ENCODE measurements at places on chromosomes 3 and 15.
A peak's percentile ranks its signal among the peaks of the same experiment; 100 is the strongest.

GRCh38 chr15:27358751-27359434 lies 387.9 kb downstream of the GABRG3 start:
- DNase-seq, result peak; percentile 15

DNA sequence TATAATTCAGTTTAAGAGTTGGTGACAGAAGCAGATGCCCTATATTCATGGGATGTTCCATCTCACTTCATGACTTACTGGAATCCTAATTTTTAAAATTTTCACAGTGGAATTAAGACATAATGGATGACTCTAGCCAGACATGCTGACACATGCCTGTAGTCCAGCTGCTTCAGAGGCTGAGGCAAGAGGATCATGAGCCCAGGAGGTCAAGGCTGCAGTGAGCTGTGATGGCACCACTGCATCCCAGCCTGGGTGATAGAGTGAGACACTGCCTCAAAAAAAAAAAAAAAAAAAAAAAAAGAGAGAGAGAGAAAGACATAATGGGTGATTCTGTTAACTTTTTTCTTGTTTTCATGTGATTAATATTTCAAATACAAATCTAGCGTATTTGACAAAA lies 123.6 kb downstream of the KLHL25 start:
- no peak for DNase-seq

DNA sequence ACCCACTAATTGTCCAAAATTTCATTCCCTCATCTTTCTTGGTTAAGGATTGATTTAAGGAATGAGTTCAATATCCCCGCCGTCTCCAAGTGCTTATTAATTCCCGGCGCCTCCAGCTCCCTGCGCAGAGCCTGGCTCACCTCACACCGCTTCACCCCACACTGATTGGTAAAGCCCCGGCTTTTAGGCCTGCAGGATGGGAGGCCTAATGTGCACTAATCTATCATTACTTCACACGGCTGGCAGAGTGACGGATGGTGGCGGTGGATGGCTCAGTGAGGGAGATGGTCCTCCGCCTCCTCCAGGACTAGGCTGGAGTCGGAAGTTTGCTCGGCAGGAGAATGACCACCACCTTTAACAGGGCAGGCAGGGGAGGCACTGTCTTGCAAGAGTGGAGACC lies 81.7 kb downstream of the MEGF11 start:
- DNase-seq, result no peak

DNA sequence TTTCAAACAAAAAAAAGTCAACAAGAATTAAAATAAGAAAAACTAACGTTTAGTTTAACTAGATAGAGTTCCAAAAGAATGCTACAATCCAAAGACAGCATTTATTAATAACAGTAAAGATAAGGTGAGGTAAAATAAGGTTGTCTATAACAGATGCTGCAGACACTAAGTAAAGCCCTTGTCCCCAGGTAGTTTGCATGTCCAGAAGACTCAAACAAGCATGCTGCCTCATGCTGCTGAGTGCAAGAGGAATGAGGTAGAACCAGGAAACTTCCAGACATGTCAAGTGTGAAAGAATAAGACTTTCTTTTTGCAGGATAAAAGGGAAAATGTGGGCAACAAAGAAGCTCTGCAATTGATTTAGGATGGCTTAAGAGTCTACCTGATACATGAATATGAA lies 439.2 kb downstream of the PLOD2 start:
- DNase-seq, result no peak

DNA sequence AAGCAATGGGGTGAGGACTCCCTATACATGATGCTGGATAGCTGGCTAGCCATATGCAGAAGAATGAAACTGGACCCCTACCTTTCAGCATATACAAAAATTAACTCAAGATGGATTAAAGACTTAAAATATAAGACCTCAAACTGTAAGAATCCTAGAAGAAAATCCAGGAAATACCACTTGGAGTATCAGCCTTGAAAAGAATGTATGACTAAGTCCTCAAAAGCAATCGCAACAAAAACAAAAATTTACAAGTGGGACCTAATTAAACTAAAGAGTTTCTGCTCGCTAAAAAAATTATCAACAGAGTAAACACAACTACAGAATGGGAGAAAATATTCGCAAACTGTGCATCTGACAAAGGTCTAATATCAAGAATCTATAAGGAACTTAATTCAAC lies 94.3 kb downstream of the XRN1 start:
- no peak for DNase-seq

DNA sequence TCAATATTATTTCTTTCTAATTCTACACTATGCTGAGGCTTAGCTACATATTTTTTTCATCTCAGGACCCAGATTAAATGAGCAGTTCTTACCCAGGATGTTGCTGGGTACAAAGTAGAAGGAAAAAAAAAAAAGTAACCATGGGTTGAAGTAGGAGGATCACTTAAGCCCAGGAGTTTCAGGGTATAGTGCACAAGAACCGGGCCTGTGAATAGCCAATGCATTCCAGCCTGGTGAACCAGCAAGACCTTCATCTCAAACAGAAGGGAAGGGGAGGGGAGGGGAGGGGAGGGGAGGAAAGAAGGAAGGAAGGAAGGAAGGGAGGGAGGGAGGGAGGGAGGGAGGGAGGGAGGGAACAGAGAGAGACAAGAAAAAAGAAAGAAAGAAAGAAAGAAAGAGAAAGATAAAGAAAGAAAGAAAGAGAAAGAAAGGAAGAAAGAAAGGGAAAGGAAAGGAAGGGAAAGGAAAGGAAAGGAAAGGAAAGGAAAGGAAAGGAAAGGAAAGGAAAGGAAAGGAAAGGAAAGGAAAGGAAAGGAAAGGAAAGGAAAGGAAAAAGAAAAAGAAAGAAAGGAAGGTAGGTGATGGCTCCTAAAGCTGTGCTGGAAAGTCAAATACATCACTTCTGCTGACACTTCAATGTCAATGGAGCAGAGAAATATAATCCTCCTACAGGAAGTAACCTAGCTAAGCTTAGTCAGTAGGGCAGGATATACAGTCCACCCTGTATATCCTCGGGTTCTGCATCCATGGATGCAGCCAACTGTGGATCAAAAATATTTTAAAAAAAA lies 206.8 kb upstream of the TGFBR2 start:
- DNase-seq, result no peak

GRCh38 chr15:66803182-66803729 lies 101.2 kb downstream of the SMAD6 start:
- peak; percentile 25 for DNase-seq

DNA sequence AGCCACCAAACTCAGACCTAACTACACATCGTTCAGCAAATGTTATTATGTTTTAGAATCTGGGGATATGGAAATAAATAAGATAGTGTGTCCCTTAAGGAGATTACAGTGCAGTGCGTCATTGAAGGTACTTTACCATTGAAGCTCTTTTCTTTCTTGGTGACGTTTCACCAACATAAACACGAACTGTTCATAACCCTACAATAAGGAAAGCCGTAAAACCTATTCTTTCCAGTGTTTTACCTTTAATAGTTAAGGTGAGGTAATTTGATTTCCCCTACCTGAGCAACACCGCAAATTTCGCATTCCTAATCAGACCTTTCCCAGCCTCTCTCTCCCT lies 826 bp downstream of the CCDC66 start:
- no peak for DNase-seq

DNA sequence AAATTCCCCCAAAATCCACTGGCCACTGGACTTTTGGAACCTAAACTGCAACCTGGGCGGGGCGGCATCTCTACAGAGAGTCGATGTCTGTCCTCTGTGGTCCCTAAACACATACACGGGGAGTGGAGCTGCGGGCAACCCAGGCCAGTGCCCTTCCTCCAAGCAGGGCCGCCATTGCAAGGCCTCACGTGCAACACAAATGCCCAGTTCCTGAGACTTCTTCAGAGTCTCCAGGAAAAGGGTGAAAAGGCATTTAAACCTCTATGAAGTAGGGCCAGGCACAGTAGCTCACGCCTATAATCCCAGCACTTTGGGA lies 4.9 kb downstream of the MUC4 start:
- no peak for DNase-seq

DNA sequence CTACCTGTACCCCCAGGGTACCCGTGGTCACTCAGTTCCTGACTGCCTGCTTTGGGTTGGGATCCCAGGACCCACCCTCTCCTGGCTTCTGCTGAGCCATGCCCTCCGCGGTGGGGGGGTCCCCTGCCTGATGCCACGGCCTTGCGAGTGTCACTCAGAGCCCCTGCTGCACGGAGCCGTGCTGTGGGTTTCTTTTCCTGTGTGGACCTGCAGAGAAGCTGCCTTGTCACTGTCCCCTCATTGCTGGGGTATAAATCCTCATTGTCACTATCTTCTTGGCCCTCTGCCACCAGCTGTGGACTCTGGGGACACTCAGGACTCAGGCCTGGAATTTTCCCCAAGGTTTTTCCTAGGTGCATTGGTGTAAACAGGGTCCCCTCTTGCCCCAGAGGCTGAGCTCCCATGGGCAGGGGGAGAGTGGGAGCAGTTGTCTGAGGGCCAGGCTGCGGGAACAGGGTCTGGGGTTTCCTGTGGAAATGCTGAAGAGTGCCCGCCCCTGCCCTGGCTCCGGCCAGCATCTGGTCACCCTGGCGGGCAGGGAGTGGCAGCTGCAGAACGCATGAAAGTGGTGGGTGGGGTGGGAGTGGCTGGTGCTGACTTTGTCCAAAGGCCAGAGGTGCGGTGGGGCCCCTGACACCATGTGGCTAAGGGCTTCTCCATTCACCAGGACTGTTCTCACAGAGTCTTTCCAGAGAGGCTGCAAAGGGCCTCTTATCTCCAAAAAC lies 191.7 kb downstream of the GOLGA6L6 start:
- DNase-seq, result no peak

DNA sequence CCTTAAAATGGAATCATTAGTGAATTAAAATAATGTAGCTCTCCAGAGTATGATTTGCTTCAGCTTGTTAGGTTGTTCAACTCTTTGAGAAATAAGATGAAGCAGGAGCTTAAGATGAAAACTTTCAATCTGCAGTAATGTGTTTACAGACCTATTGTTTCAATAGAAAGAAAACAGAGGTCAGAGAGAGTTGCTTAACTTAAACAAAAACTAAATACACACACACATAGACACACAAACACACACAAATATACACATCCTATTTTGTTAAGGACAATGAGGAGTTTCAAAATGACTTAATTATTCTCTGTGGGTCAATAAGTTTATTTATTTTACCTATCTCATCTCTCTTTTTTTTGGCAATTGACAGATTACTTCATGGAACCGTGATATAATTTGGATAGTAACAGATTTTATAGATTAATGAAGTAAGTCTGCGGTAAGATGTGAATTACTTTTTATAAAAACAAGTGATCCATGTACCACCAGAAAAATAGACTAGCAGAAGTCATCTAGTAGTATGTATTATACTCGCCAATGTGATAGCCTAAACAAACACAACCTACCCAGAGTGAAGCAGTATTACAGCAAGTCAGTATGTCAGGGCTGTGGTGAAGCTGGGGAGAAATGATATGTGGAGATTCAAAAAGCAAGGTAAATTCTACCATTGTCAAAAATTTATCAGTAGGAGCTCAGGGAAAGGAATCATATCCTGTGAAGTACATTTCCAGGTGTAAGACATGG lies 76.7 kb upstream of the DCBLD2 start:
- no peak for DNase-seq

GRCh38 chr3:126339466-126339865 lies 17.7 kb downstream of the KLF15 start:
- DNase-seq, result no peak

GRCh38 chr3:12294885-12295580 lies 6.2 kb downstream of the PPARG start:
- DNase-seq, result no peak

DNA sequence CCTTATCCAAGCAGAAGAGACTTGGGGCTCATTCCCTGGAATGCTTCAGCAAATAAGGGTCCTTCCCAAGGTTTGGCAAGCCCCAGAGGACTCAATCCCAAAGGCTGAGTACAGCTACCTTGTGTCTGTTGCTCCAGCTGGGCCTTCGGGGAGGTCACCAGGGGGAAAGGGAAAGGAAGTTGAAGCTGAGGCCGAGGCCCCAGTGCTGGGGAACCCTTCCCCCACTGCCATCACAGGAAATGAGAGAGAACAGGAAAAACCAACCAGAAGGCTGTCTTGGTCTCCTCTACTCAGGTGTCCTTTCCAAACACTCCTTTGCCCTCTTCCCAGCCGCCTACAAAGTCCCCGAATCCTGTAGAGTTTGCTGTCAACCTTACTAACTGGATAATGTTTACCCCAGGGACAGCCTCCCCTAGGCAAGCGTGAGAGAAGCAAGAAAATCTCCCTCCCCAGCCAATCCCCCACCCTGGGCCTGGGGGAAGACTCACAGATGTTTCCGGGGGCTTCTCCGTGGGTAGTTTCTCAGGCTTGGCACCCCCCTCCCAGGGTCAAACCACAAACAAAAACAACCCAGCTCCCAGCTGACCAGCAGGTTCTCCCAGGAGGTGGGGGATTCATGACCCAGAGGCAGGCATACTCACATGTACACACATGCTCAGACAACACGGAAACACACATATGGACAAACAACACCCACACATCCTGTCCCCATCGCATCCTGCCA lies 5.5 kb downstream of the CSRNP1 start:
- DNase-seq, result no peak

DNA sequence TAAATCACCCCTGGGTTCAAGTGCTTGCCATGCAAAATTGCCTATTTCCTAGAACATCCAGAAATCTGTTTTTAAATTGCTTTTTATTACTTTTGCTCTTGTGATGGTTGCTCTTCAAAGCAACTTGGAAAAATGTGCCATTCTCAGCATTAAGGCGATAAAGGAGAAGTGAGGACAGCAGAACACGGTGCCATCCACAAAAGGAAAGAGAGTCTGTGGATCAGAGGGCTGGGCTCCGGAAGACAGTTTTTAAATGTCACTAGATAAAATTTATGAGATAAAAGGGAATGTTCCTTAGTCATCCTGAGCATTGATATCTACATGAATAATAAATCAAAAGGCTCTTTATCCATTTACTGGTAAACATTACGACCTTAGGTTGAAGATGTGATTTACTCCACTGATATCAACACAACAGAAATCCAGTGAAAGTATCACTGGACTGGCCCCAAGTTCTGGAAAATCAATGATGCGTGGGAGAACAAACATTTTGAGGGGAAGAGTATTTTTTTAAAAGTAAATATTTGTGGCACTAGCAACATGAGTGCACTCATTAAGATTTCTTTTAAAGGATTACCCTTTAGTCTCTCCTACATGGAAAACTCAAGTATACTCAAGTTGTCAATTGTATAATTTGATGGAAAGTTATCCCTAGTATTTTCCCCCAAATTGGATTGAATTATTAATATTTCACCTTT lies 554.7 kb downstream of the FHIT start:
- DNase-seq, result no peak

DNA sequence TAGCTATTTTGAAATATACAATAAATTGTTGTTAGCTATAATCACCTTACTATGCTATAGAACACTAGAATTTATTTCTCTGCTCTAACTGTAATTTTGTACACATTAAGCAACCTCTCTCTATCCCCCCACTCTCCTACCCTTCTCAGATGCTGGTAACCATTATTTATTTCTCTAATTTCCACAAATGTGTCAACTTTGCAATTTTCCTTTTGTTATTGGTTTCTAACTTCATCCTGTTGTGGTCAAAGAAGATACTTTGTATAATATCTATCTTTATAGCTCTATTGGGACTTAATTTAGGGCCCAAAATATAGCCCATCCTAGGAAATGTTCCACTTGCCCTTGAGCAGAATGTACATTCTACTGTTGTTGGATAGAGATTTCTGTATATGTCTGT lies 229.3 kb downstream of the SATB1 start:
- DNase-seq, result no peak
